Spinal cord (tissue), 10 donors: ENCODE measurements at places on chromosomes 16 and 17.
A peak's percentile ranks its signal among the peaks of the same experiment; 100 is the strongest.

- DNase-seq: no peak
Measured at GRCh38 chr16:69219279-69219678, 32.3 kb downstream of the SNTB2 start.

- DNase-seq: no peak
Measured at GRCh38 chr17:12927541-12928425, 90.0 kb downstream of the ELAC2 start.

DNA sequence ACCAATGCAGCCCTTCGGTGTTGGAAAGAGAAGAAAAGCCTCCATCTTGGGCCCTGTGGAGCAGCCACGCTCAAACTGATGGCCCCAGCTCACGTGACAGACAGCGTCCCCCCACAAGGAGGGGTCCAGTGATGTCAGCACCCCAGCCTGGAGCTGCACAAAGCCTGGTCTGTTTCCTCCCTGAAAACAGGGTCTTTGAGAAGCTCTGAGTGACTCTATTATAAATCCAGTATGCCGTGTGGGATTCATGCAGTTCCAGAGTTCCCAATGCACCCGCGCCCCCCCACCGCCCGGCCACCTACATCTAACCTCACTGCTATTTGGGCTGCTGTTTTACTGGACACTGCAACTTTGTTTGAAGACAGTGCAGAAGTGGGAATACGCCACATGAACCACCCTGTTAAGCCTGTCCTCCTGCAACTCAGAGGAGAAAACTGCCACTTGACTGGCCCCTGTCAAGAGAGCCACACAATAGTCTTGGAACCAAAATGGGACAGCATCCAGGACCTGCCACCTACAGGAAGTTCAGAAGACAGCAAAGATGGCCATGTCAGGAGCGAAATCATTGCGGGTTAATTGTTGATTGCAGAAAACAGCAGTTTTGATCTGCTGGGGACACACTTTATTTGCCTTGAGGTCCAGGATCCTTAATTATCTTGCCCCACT, 33.1 kb downstream of the PMP22 start:
- DNase-seq: peak; percentile 30

GRCh38 chr17:29007860-29008455, 2.1 kb upstream of the SEZ6 start:
- DNase-seq: peak; percentile 25

DNA sequence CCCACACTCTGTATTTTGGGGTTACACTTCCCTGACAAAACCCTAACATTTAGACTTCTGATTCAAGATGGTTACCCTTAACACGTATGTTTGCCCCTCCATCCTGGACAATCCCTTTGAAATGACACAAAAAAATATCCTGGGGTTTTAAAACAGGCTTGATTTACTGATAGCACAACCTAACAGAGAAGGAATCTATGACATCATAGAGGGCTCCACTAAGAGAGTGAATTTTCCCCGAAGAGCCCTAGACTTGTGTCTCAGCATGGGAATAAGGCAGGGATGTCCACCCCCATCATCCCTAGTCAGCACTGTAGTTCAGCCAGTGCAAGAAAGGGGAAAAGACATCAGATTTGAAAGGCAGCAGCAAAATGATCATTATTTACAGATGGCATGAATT, 15.8 kb upstream of the SRCIN1 start:
- DNase-seq: no peak

DNA sequence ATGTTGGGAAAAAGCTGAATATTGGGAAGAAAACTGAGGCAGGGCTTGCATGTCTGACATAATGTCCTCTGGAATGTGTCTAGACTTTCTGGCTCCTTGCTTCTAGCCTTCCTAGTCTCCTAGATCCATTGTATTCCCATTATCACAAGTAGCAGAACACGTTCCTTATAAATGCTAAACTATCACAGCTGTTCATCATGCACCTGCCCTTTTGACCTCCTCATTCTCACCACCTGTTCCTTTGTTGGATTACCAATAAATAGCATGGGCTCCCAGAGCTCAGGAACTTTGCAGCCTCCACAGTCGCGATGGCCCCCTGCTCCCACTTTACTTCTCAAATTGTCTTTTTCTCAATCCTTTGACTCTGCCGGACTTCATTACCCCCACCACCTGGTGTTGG, 49.7 kb downstream of the ACSM1 start:
- no peak for DNase-seq

GRCh38 chr17:37527249-37527851, 37.7 kb downstream of the DUSP14 start:
- peak; percentile 90 for DNase-seq

- DNase-seq: no peak
Measured at GRCh38 chr16:71622088-71622487, 3.9 kb upstream of the MARVELD3 start.

GRCh38 chr16:28112908-28113307, 49.4 kb upstream of the GSG1L start:
- DNase-seq: no peak

GRCh38 chr16:11752856-11753255, 10.2 kb upstream of the TXNDC11 start:
- DNase-seq: no peak

GRCh38 chr17:29591737-29592608, 959 bp upstream of the ANKRD13B start:
- DNase-seq: peak; percentile 86

DNA sequence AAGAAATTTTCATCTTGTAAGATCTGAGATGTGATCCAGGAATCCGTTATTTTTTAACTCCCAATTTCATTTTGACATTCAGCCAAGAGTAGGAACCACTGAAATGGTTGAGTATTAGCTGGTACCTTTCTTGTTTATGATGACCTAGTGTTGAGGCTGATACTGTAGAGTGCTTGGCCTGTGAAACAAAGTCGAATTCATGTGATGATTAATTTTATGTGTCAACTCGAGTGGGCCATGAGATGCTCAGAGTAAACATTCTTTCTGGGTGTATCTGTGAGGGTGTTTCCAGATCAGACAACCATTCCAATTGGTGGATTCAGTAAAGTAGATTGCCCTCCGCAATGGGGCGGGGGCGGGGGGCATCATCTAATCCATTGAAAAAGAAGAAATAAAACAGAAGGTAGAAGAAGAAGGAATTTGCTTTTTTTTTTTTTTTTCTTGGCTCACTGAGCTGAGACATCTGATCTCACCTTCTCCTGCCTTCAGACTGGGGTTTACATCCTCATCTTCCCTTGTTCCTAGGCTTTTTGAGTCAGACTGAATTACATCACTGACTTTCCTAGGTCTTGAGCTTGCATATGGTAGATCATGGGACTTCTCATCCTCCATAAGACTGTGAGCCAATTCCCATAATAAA, 264.6 kb upstream of the KCNJ16 start:
- DNase-seq: no peak

DNA sequence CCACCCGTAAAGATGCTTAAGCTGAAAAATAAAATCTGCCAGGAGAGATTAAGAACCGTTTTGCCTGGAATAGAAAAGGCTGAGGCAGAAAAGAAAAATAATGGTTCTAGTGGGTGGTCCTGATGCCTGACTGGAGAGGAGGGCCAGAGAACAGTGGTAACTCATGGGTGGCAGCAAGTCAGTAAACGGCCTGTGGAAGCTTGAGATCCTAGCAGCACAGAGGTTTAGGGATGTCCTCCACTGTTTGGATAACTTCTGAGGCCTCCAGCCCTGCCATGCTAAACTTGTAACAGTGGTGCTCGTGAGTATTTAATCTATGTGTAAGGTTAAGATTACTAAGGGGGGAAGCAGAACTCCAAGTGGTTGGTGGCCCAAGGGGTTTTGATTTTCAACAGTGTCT, 21.2 kb upstream of the PHAF1 start:
- DNase-seq: peak; percentile 34

DNA sequence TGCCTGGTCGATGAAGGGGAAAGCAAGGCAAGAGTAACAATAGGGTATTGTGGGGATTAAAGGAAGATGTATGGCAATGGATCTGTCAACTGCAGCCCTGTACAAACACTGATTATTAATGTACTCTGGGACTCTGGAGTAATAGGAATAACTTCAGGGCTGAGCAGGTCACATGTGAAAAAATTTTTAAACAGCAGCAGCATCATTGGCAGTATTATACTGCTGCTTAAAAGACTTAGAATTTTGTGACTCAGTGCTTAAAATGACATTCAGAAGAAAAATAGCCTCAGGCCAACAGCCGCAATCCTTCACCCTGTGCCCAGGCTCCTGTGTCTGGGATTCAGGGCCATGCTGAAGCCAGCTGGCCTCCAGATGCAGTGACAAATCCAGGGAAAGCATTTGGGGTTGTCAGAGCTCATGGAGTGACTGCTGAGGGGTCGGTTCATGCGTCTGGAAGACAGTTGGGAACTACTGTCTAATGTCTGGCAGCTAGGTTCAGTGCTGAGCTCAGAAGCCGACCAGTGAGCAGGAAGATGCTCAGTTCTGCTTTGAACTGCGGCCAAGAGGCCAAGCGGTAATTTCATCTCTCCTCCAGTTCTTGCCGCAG, 22.2 kb downstream of the TEX2 start:
- peak; percentile 72 for DNase-seq

GRCh38 chr16:23148513-23149266, 562 bp downstream of the USP31 start:
- no peak for DNase-seq

GRCh38 chr16:49754495-49755312, 101.2 kb downstream of the ZNF423 start:
- no peak for DNase-seq
